Karpas-422 (cell line): ENCODE measurements at places on chromosomes 11 and 22. TPM values are rescaled to one million over a fixed set of nuclear protein-coding genes. Genes with fewer than 3 reads are reported as not detected.

DNA sequence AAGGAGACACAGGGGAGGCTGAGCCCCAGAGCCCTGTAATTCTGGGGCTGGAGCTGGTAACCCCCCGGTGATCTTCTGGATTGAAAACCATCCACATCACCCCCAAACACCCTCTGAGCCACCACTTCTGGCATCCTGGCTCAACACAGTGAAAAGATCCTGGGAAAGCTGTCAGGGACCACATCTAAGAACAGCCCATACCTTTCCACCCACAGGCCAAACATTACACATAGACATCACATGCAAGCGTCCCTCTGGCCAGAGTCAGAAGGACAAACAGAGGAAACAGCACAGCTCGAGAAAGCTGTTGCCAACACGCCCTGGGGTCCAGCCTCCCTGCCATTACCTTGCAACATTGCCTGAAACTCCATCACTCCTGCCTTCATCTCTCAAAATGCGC is 469.5 kb downstream of the SOX6 start:
- no peak for DNase-seq

DNA sequence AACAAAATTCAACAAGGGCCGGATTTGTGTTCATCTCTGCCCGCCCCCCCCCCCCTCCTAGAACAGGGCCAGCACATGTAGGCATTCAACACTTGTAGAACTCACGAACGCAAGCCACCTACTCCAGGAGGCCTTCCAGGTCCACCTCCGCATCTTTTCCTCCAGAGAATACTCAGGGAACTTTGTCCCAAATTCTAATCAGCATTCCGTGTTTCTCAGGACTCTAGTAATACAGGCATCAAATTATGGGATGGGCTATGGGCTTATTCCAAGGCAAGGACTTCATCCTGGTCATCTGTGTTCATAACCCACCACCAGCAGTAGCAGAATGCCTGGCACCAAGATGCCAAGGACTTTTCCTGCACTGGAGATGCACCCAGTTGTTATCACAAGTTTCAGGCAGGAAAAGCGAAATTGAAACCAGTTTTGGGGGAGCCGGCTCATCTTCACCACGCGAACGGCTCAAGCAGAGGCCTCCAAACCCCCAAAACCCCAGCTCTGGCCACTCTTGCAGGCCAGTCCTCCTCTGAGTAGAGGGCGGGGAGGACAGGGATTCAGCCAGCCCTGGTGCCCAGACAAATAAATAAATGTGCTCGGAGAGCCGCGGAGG is 462 bp downstream of the UBE2L6 start:
- peak; percentile 63 for DNase-seq

- DNase-seq = no peak
Measured at GRCh38 chr11:46404476-46405017, 13.0 kb upstream of the CHRM4 start.

Gene NPTXR
- total RNA-seq = not detected in 2 replicates

DNA sequence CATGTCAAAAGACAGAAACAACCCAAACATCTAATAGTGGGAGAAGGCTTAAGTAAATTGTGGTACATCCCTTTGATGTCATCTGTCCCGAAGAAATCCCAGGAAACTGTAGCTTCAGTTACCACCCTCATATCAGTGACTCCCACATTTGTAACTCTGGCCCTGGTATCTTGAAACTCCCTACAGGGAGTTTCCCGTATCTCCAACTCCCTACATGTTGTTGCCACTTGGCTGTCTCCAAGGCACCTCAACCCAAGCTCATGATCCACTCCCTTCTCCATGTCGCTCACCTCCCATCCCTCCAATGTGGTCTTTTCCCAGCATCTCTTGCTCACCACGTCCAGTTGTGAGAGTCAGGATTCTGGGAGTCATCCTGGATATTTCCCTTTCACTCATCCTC is 68.1 kb downstream of the CACNG2 start:
- DNase-seq = no peak

- no peak for DNase-seq
Measured at GRCh38 chr11:34988294-34989255, 72.2 kb downstream of the PDHX start.

DNA sequence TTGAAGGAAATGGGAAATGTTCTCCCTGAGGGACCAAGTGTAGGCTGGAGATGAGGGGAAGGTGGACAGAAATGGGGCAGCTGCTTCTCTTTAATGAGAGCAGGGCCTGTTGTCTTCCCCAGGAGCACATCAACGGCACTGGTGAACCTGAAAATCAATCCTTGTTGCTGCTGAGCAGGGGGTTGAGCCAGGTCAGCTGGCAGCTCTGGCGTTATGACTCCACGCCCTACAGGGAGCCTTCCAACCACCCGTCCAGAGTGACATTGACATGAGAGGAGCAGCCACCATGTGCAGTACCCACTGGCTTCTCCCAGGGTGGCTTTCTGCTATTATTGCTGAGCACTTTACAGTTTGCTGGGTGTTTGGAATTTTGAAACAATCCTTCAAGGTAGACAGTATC is 116.9 kb upstream of the LDLRAD3 start:
- no peak for DNase-seq

Gene GAS2
- 0.86 TPM in 1 of 2 replicates, not detected in the other for total RNA-seq

DNA sequence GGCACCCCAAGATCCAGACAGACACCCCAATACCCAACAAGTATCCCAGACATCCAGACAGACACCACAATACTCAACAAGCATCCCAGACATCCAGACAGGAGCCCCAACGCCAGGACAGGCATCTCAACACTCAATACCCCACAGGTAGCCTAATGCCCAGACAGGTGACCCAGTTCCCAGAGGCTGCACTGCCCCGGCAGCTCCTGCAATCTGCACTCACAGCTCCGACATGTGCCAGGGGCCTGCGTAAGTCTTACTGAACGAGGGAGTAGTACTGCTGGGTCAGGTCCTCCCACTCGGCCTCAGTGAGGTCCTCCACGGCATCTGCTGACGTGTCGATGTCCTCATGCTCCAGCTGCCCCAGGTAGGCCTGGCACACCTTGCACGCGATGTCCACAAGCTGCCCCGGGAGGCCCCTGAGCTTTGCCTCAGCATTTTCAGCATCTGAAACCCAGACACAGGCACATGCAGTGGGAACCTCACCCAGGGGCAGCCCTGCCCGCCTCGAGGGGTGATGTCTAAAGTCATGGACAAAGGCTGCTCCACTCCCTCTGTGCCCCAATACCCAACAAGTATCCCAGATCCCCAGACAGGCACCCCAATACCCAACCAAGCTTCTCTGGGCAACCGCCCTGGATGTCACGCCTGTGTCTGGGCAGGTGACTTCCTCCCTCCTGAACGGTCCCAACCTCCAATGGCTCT is 16.6 kb downstream of the TTLL8 start:
- DNase-seq = no peak

GRCh38 chr22:35345808-35346505 is 34.9 kb upstream of the HMOX1 start:
- no peak for DNase-seq

Gene LRRC32
- 43.5 and 58.4 TPM in 2 replicates for total RNA-seq

DNA sequence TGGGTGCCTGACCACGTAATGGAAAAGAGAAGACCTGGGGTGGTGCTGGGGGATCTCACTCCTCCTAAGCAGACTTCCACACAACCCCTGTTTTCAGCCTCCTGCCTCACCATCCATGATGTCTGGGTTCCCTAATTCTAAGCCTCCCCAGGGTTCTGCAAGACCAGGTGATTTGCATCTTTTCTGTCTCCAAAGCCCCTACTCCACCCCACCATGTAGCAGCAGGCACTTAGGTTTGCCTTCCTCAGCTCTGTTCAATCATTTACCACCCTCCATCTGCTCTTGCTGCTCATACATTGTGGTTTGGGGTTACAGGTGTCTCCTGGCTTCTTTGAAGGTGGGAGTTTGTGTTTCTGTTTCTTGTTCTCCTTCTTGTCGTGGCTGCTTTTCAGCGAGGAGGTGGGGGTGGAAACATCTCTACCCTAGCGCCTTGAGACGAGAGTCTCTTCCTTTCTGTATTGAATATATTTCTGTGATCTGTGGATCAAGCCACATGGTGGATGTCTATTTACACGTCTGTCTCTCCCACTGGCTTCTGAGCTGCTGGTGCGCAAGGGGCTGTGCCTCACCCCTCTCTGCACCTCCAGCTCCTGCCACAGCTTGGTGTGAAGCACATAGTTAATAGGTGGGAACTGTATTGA is 6.6 kb upstream of the SSTR3 start:
- DNase-seq = peak; percentile 80

DNA sequence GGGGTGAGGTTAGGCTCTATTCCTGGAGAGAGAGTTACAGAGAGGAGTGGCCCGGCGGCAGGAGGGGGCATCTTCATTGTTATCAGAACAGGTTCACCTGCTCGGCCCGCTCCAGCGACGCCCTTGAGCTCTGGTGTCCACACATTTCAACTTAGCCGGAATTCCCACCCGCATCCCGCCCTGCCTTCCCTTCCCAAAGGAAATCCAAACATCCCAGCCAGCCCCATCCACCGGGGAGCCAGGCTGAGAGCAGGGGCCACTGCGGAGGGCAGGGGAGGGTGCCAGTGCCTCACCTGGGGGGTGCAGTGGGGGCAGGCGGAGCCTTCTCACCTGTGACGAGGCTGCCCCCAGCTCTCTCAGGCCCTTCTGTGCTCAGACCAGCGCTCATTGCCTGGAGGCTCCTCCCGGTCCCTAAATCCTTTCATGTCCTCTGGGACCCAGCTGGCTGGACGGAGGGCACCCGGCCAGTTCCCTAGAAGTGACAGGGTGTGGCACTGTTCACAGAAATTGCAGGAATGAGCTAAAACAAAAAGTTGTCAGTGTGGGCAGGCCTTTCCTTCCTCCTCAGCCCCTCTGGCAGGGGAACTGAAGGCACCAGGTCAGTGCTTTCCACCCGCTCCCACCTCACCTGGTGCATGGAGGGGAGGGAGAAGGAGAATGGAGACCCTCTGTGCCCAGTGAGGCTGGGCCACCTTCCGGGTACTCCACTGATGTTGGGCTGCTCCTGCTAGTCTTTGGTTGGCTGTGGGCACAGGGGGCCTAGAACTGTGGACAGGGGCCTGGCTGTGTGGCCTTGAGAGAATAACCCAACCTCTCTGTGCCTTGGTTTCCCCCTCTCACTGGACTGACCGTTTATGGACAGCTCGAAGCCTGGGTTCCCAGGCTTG is 2.2 kb upstream of the MRGPRG start:
- DNase-seq = no peak

GRCh38 chr11:87463486-87464102 is 425.9 kb downstream of the TMEM135 start:
- DNase-seq = peak; percentile 95

GRCh38 chr22:31094021-31094551 is 13.0 kb downstream of the SMTN start:
- no peak for DNase-seq

GRCh38 chr11:1005928-1006327 is 30.6 kb downstream of the MUC6 start:
- DNase-seq = no peak

GRCh38 chr11:44530413-44531115 is 34.9 kb upstream of the CD82 start:
- DNase-seq = peak; percentile 38

Gene TMPRSS6
- not detected in 2 replicates for total RNA-seq

DNA sequence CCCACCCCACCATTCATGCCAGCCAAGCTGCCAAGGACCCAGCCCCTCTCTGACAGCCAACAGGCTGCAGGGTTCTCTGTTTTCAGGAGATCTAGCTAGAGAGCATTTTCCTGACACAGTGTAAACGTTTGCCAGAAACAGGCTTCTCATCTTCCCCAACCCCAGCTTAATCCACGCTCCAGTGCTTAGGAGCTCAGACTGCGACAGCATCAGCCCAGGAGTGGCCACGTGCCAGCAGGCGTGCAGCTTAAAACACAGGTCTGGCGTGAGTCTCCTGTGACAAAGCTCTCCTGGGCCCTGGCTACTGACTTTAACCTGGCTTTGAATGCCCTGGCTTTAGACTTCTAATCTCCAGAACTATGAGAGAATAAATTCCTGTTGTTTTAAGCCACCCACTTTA is 66.6 kb downstream of the GALNT18 start:
- DNase-seq = no peak

GRCh38 chr11:126738295-126739031 is 262.1 kb downstream of the KIRREL3 start:
- no peak for DNase-seq

- no peak for DNase-seq
Measured at GRCh38 chr11:115558635-115559034, 54.4 kb upstream of the CADM1 start.

GRCh38 chr11:118537409-118537980 is 6.5 kb downstream of the TMEM25 start:
- no peak for DNase-seq

- peak; percentile 54 for DNase-seq
Measured at GRCh38 chr11:72751116-72752087, 806 bp downstream of the ARAP1 start.

DNA sequence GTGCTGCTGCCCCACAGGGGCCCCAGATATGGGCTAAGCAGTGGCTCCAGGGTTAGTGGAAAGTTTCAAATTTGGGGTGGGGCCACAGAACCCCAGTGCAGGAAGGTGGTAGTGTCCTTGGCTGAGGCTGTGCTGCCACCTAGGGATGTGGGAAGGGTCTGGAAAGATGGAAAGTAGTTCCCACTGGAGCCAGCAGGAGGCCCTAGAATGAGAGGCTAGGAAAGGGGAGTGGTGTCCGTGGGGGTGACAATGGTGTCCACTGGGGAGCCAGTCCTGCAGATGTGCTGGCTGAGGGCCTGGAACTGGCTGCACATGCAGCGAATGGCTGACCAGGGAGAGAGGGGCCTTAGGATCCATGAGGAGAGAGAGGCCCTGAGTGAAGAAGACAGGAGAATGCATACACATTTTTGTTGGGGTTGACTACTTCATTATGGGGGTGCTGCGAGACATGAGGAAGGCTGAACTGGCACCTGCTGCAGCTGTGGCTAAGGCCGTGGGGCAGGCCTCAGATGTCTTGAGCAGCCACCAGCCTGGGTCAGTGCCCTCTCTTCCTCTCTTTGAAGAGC is 21.1 kb downstream of the RFPL3 start:
- peak; percentile 71 for DNase-seq

Gene GLYAT
- not detected in 2 replicates for total RNA-seq

DNA sequence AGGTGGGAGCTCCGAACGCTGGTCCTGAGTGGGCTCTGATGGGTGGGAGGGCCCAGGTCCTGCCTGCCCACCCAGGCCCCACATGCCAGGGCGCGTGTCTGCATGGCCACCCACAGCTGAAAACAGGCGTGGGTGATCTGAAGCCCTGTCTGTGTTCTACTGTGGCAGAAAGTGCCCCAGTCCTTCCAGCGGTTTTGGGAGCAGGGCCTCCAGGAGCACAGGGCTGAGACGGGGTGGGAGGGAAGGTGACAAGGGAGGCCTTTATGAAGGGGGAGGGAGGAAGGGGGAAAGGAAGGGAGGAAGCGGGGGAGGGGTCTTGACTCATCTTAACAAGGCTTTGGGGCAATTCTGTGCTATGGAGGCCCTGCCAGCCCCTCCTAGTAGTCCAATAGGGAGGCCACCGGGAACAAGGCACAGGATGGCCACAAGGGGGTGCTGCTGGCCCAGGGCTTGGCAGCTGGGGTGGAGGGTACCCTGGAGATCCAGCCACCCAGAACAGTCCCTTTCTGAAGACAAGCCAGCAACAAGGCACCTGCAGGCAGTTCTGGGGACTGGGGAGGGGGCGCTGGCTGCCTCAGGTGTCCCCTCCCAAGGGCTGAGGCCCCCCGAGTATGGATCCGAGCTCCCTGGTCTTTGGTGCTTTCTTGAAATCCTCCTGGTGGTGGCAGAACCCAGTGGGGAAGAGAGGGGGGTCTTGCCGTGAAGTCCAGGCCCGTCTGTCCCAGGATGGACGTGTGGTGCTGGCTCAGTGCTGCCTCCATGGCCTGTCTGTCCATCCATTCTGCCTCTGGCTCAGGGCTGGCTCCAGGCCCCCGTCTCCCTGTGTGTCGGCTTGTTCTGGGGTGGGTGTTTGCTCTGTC is 6.3 kb upstream of the FADS3 start:
- DNase-seq = peak; percentile 92

Gene OR8K5
- not detected in 2 replicates for total RNA-seq

- DNase-seq = no peak
Measured at GRCh38 chr22:47593291-47593690, 830.8 kb downstream of the TBC1D22A start.

Gene ZNF70
- 8.5 and 12.0 TPM in 2 replicates for total RNA-seq
